ENCODE measurements at places on chromosomes 1 and 21.

- no peak for DNase-seq
Measured at GRCh38 chr1:85628791-85629531, 48.4 kb downstream of the CCN1 start.

DNA sequence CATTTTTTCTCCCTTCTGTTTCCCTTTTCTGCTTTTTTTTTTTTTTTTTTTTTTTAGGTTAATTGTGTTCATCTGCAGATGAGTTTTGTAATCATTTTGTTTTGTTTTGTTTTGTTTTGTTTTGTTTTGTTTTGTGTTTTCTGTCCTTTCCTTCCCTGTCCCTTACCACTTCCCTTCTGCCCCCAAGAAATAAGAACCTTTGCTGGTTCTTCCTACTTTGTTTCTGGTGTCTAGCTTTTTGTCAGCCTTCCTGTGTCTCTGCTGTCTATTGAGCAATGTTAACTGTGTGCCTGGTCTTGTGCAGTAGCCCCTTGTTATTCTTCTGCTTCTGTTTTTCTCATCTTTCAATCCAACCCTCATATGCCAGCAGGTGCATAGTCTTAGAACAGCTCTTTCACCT, 46.0 kb downstream of the MPZL1 start:
- no peak for DNase-seq

- DNase-seq: no peak
Measured at GRCh38 chr1:4121293-4121684, 221.2 kb upstream of the C1orf174 start.

GRCh38 chr1:101115112-101115511, 89.5 kb upstream of the DPH5 start:
- DNase-seq: no peak

DNA sequence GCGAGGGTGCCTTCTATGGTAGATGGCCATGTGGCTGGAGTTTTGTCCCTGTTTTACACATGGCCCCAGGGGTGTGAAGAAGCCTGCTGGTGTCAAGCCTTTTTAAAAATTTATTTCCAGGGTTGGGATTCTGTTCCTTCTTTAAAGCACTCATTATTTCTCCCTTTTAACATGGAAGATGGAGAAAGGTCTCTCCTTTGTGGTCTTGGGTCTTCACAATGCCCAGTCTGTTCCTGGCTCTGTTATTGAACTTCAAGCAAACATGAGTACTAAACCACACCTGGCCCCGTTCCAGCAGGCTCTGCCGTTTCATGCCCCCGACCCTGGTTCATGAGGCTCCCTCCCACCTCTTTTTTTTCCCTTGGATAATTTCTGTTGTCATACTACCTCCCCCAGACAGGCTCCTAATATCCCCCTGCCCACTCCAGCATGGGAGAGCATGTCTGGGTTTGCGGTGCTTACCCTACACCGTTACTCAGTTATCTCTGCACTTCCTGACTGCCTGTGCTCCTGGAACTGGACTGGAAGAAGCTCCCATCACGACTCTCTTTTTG, 121.2 kb upstream of the KIAA0040 start:
- DNase-seq: peak; percentile 38

DNA sequence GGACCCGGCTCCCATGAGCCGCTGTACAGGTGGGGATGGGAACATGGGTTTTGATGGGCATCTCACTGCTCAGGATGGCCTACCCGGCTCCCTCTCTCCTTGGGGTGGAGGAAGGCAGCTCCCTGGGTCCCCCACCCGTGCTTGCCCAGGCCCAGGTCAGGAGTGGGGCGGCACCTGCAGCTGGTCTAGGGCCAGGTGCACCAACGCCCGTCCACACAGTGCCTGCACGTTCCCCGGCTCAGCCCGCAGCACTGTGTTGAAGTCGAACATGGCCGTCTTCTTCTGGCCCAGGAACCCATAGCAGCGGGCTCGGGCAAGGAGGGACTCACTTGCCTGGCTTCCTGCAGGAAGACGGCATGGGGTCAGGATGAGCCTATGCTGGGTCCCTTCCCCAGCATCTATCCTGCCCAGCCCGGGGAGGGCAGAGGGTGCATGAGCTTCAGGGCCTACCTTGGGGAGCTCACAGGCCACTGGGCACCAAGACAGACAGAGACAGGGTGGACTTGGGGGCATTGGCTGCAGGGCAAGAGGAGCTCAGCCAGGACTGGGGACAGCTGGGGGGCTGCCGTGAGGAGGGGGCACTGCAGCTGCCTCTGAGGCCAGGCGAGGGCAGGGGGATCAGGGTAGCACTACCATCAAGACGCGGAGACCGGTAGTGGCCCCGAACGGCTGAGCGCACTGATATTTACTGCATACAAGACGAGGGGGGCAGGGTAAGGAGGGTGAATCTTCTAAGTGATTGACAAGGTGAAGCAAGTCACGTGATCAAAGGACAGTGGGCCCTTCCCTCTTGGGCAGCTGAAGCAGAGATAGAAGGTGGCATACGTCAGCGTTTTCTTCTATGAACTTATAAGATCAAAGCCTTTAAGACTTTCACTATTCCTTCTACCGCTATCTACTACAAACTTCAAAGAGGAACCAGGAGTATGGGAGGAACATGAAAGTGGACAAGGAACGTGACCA, 17.8 kb downstream of the TTC34 start:
- no peak for DNase-seq

DNA sequence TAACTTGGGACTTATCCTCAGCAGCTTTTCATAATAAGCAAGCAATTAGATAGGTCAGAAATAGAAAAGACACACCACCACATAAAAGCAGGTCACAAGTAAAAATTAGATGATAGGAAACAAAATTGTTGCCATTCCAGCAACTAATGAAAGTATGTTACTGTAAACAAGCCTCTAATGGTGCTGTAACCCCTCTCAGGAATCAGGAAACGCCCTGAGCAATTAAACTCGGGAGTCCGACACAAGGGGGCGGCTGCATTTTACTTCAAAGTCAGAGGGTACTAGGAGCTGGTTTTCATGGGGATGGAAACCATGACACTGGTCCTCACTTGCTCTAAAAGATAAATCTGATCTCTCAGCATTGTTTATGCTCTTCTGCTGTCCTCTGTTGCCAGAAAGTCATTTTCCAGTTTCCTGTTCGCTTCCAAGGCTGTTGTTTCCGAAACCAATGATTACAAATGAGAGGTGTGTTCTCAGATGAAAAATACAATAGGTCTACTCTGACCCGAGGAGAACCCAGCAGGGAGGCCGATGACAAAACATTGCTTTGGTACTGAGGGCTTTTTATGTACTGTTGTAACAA, 93.4 kb downstream of the TGFBR3 start:
- no peak for DNase-seq

- DNase-seq: peak; percentile 75
Measured at GRCh38 chr1:95640746-95641145, 406.7 kb downstream of the RWDD3 start.

GRCh38 chr1:6298940-6299465, 38.1 kb upstream of the GPR153 start:
- no peak for DNase-seq

DNA sequence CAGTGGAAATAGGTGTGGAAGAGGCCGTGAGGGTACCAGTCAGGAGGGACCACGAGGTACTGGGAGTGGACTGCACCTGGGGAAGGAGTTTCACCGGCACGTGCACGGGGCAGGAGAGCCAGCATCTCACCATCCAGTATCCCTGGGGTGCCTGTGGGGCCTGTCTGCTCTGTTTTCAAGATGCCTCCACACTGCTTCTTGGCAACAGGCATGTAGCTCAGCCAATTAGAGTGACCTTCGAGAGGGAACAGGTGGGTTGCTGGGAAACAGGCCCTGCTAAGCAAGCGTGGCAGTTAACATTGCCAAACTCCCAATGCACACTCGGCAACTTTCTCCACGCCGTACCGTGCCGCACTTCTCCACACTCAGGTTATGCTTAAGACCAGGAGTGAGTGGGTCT, 17.7 kb downstream of the KCNC4 start:
- DNase-seq: no peak

DNA sequence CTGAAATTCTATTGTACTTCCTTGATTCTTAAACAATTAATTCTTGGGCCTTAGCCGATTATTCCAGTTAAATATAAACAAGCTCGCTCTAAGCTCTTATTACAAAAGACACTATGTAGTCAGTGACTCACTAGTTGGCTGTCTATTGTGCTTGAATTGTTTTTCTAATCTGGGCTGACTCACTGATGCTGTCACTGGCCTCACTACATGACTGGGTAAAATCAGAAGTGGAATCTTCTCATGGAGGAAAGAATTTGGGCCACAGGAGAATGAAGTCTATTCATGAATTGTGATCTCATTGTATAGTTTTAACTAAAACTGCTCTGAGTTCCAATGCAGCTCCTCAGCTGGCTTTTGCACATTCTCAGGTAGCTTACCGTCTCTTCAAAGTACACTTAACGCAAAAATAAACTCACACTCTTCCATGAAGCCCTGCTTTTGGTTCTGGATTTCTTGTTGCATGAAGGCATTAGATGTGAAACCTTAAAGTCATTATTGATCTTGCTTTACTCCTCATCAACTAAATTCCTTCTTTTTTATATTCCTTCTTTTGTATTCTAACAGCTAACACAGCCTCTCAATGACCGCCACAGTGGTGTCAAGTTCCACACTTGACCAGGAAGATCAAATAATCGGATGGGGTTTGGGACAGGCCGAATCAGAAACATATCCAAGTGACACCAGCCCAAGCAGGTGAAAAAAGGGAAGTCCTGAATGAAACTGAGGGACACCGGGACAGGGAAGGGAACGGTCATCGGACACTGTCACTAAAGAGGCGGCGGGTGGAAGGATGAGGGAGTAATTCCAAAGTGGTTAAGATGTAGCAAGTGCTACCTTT, 80.9 kb upstream of the LBR start:
- DNase-seq: no peak

DNA sequence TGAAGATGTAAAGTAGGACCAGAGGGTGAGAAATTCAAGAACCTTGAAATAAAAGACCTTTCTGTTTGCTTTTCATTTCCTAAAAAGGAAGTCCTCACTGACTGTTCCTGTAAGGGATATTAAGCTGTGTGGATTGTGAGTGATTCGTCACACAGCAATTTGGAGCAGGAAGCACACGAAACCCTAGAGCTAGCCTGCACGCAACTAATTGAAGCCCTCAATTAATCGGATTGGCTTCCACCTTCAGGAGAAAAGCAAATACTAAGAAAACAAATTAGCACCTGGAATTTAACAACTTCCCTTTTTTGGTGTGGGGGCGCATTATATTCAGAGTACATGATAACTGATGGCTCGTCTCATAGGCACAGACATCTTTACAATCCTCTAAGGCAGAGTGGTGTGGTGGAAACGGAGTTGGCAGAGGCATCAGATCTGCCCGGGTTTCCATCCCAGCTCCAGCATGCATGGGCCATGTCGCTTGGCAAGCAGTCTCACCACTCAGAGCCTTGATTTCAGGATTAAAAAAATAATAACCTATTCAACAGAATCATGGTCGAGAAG, 95.2 kb downstream of the KCNJ15 start:
- peak; percentile 78 for DNase-seq

GRCh38 chr1:55081188-55081904, 42.0 kb downstream of the PCSK9 start:
- DNase-seq: no peak

- DNase-seq: no peak
Measured at GRCh38 chr1:2965676-2966075, 55.6 kb upstream of the ACTRT2 start.

DNA sequence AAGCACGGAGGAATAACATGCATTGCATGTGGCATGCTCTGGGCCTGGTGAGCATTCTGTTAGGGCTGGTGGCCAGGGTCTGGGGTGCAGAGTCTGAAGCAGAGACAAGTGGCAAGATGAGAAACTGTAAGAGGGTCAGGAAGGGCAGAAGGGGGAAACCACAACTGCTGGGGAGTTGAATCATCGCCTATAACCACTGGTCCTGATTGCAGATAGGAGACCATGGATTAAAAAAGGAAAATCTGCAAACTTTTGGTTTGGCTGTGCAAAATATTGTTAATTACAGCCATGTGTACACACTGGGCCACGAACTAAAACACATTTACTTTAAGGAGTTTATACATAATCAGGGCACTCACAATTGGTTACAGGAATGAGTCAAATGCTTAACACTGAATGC, 76.6 kb downstream of the TGFBR3 start:
- DNase-seq: no peak

DNA sequence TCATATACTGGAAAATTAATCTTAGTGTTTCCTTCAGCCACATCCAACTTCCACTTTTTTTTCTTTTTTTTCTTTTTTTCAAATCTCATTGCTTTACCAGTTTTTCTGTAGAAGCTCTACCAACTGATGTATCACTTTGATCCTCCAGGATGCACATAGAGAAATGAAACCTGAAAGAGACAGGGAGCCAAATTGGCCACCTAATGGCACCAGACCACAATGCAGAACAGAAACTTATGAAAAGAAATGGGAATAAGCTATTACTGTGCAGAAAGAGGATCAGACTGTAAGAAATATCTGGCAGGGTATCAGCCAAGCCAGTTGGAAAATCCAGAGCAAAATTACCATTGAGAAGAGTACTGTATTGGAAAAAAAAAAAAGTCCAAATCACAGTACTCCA, 1514.2 kb downstream of the MRPL39 start:
- no peak for DNase-seq

DNA sequence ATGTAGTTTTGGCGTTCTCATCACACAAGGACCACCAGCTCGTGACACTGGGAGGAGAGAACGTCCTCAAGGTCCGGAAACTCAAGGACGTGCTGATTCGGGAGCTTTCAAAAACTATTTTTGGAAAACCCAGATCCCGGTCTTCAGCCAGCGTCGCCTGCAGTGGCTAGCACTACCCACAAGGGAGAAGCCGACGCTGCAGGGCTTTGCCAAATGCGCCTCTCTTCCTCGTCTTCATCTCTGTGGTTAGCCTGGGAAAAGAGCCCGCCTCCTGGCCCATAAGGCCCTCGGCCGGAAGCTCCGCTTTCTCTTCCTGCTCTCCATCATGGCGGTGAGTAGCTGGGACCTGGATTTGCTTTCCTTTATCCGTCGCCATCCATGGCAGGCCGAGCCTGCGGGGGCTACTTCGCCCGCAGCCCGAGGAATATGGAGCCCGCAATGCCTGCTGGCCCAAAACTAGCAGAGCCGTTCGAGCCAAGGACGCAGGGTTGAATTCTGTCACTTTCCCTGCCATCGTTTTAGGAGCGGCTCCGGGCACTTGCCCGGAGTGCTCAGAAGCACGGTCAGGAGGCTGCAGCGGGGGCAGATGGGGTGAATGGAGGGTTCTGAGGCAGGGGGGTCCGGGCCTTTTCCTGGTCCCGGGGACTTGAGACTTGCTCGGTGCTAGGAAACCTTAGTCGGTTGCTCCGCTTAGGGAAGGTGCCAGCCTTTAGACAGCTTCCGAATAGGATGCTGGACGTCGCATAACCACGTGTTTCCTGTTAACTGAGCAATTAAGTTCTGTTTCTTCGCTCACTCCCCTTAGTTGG, at the start of gene RPL11:
Gene RPL11, plus strand, starts transcription at position 308 of the 809 bp plus-strand sequence. Its CDS starts 18 bp downstream, at position 326.
- DNase-seq: peak; percentile 94

- no peak for DNase-seq
Measured at GRCh38 chr1:46528297-46528955, 23.0 kb downstream of the KNCN start.

All from NCI-H1105 treated with DMSO at 0.1 percent for 48 hours (cell line).